ENCODE measurements at places on chromosomes 6 and 20.

GRCh38 chr6:136930528-136930927 lies 8.4 kb downstream of the SLC35D3 start:
- no peak for DNase-seq

GRCh38 chr6:103011605-103012004 lies 1618.1 kb downstream of the GRIK2 start:
- no peak for DNase-seq

DNA sequence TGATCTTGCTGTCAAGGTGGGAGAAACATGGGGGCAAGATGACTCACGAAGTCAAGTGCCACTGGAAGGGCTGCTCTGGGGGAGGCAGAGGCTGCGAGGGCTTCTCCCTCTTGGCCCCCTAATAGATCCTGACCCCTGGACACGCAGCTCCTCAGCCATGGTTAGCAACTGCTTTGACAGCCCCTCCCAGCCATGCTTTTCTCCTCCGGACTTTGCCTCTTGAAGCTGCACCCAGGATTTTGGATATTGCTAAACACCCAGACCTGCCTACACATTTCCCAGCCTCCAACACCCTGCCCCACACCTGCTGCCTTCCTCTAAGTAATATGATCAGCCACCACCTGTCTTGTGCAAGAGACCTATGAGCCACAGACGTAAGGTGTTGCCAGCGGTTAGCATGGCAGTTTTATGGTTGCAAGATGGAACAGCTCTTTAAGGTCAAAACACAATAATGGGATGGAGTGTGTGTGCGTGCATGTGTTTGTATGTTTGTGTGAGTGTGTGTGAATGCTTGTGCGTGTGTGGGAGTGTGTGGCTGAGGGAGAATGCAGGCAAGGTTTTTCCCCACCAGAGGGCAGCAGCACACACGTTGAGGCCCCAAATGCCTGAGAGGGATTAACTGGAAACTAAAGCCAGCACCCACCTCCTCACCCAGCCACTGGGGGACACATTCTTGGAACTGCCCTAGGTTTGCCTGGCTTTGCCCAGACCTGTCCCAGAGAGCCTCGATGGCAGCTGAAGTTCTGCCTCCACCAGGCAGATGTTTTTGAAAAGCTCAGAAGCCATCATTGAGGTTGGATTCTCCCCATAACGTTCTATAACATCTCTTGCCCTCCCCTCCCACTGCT lies 2.5 kb downstream of the IP6K3 start:
- peak; percentile 49 for DNase-seq

DNA sequence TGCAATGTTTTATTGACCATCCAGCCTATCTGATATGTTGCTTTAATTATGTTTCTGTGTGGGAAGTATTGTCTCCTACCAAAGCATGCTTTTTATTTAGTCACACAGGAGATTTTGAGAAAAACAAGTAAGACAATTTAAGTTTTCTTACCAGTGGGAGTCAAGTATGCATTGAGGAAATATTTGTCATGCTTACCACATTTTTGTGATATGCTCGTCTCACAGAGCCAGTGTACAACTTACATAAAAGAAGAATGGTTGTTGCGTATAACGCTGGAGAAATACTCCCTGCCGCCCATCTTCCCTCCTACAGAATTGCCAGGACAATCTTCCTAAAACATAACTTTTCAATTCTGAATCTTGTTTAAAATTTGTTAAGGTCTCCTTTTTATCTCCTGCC lies 37.1 kb upstream of the FILIP1 start:
- DNase-seq, result no peak

DNA sequence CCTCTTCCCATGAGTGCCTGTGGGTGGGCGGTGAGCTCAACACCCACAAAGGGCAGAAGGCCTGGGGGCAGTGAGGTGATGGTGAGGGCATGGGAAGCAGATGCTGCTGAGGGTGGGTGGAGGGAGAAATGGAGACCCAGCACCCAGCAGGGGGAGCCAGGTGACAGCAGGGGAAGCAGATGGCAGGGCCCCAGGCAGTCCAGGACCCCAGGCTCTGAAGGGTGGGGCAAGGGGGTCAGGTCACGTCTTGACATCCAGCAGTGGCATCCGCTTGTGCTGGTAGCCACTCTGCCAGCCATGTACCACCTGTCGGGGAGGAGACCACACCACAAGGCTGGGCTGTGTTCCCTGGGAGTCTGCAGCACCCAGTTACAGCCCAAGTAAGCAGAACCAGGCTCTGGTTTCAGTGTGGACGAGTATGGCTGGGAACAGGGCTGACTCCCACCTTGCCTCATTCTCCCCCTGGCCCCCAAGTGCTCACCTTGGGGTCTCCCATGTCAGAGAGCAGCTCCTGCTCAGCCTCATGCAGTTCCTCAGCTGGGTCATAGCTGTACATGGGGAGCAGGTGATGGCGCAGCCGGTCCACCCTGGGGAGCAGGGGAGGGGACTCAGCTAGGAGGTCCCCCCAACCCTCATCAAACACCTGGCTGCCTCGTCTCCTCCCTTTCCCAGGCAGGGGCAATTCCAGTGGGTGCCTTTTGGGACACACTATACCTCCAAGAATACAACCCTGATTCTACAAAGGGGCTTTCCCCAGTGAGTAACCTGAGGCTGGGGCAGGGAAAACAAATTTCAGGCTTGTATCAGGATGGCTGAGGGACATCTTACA lies 2.0 kb downstream of the SMIM29 start:
- no peak for DNase-seq

- DNase-seq, result no peak
These were observed 99.3 kb downstream of the B3GAT2 start for GRCh38 chr6:70857387-70858077.

DNA sequence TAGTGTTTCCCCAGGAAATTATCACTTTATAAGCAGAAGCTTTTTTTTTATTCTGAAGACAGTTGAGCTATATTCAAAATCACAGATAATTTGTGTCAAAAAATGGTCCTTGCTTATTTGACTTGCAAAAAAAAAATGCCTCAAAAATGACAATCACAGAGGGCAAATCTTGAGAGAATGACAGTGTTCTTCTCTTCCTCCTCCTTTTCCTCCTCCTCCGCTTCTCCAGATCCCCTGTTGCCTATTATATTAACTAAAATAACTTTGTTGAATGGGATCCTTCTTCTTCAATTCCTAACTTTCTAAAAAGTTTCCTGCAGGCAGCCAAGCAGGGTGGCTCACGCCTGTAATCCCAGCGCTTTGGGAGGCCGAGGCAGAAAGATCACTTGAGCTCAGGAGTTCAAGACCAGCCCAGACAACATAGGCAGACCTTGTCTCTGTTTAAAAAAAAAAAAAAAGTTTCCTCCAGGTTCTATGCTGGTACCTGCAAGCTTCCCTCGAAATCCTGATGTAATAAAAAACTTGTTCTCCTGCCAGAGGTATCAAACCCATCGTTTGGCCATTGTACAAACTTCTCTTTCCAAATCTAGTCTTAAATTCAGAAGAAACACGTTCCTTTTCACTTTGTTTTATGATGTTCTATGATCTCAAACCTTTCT lies 128.6 kb downstream of the IPCEF1 start:
- no peak for DNase-seq

DNA sequence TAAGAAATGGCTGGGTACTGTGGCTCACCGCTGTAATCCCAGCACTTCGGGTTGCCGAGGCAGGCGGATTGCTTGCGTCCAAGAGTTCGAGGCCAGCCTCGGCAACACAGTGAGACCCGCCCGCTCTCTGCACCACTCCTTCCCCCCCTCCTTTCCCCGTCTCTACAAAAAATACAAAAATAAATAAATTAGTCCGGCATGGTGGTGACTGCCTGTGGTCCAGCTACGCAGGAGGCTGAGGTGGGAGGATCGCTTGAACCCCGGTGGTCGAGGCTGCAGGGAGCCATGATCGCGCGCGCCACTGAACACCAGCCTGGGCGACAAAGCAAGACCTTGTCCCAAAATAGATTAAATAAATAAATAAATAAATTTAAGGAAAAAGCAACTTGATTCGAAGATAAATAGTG lies 448 bp upstream of the RNF114 start:
- DNase-seq, result no peak

GRCh38 chr6:139016337-139017213 lies 12.0 kb upstream of the ABRACL start:
- DNase-seq, result no peak

DNA sequence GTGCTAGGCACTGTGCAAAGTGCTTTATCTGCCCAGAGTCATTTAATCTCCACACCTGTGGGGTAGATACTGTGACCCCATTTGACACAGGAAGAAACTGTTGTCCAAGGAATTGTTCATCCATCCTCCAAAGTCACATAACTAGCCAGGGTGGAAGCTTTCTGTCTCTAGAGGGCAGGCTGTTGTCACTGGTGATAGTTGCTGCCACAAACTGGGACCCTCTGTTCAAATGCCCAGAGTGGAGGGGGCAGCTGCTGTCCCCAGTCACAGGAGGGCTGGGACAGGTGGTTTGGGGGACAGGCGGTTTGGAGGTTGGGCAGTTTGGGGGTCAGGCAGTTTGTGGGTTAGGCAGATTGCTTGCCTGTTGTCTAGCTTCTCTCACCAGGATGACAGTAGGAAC lies 16.1 kb upstream of the TMEM242 start:
- DNase-seq, result no peak

DNA sequence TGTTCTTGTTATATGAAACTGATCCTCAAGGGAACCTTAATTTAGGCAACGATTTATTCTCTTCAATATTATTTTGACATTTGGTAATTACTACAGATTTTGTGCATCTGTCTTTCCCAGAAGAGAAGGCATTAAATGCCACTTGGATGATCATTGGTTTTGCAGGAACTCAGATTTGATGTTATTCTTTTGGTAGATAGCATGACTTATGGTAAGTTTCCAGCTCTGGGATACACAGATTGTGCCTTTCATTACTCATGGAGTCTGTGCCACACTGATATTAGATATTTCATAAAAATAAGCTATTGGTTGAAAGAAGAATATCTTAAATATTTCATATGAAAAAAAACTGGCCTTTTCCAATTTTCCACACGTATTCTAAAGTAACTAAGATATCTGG lies 120.1 kb downstream of the AIG1 start:
- no peak for DNase-seq

DNA sequence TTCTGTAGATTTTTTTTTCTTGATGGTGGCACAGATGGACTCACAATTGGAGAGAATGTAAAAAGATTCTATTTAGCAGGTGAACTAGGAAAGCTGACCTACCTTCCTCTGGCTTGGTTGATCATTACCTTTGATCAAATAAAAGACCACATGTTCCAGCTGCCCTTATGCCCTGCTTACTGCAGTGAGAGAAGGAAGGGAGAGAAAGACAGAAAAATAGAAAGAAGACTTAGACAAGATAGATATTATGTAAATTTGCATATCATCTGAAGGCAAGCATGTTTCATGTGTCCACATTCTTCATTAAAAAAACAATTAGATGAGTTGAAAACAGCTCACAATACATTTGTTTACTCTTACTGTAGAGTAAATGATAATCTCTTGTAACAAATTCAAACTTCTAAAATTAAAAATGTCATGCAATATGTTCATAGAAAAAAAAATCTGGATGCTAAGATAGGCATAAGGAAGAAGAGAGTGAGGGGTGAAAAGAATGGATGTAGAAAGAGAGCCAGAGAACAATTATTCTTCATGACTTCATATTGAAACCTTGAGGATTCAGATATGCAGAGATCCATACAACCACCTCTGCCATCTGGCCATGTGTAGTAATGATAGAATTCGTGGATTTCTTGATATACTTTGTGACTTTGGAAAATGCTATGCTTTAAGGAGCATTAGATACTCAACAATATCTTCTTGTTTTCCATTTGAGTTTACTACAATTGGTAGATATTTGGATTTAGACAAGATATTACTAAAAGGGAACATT lies 71.7 kb downstream of the RFX6 start:
- DNase-seq, result no peak

GRCh38 chr20:50093240-50093639 lies 19.7 kb downstream of the UBE2V1 start:
- no peak for DNase-seq

- no peak for DNase-seq
These were observed 34.7 kb upstream of the TGM3 start for GRCh38 chr20:2261046-2261485.

GRCh38 chr20:59583428-59584277 lies 20.7 kb upstream of the PHACTR3 start:
- no peak for DNase-seq

GRCh38 chr6:142174703-142175102 lies 27.6 kb downstream of the VTA1 start:
- DNase-seq, result no peak

DNA sequence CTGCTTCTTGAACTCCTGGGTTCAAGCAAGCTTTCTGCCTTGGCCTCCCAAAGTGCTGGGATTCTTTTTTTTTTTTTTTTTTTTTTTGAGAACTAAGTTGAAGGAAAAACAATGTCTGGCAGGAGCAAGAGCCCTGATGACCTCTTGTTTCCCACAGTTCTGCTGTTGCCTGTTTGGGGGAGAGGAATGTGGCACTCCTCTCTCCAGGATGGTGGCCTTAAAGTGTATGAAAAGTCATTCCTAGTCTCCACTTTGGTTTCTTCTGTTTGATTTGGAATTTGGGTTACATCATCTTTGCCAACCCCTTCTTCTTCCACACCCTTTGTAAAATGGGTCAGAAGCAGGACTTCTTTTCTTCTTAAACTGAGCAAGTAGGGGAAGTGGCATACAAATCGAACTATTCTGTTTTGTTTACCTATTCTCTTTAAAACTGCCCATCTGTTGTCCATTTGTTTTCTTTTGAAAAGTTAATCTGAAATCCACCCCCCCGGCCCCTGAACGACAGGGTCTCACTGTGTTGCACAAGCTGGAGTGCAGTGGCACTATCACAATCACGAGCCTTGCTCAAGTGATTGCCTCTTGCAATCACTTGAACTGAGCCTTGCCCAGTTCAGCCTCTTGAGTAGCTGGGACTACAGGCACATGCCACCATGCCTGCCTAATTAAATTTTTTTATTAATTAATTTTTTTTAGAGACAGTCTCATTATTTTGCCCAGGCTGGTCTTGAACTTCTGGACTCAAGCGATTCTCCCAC lies 11.3 kb downstream of the CARMIL1 start:
- no peak for DNase-seq

GRCh38 chr6:138393871-138394783 lies 9.9 kb upstream of the HEBP2 start:
- no peak for DNase-seq

GRCh38 chr20:3238616-3239025 lies 369 bp downstream of the SLC4A11 start:
- DNase-seq, result no peak

- no peak for DNase-seq
These were observed 642 bp downstream of the NKX2-2 start for GRCh38 chr20:21513181-21513663.

DNA sequence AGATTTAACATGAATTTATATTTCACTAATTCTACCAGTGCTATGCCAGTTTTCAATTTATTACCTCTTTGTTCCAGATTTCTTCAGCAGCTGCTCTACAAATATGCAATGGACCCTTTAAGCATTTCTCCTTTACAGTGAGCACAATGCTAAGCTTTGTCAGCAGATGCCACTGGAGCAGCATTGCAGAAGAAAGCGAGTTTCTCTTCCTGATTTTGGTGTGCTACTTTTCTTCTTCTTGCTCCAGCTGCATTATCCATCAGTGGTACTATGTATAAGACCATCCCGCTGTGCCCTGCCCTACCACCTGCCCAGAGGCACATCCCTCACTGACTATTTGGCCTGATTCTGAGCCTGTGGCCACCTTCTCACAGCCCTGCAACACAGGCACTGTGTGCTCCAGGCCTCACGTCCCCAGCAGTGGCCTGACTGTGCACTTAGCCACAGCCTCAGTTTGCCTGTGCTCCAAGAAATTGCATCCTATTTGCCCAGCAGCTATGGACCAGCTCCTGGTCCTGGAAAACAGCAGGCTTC lies 84.1 kb downstream of the TNFAIP3 start:
- DNase-seq, result no peak
